Mucosa of descending colon (tissue), 3 donors: ENCODE measurements at places on chromosomes 16 and 17.

GRCh38 chr16:68800257-68800875 lies 43.0 kb upstream of the TANGO6 start:
- DNase-seq = no peak

DNA sequence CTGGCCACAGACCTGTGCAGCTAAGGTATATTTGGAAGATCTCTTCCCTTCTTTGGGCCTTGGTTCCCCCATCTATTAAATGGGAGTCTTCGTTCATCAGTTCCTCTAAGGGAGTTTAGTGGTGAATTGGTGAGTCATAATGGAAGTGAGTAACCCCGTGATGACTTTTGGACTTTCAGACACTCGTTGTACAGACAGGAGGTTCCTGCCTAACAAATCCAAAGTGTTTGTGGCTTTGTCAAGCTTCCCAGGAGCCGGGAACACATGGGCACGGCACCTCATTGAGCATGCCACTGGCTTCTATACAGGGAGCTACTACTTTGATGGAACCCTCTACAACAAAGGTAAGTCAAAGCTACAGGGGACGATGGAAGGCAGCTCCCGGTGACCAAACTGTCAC lies 40.4 kb downstream of the WSCD1 start:
- peak; percentile 42 for DNase-seq

DNA sequence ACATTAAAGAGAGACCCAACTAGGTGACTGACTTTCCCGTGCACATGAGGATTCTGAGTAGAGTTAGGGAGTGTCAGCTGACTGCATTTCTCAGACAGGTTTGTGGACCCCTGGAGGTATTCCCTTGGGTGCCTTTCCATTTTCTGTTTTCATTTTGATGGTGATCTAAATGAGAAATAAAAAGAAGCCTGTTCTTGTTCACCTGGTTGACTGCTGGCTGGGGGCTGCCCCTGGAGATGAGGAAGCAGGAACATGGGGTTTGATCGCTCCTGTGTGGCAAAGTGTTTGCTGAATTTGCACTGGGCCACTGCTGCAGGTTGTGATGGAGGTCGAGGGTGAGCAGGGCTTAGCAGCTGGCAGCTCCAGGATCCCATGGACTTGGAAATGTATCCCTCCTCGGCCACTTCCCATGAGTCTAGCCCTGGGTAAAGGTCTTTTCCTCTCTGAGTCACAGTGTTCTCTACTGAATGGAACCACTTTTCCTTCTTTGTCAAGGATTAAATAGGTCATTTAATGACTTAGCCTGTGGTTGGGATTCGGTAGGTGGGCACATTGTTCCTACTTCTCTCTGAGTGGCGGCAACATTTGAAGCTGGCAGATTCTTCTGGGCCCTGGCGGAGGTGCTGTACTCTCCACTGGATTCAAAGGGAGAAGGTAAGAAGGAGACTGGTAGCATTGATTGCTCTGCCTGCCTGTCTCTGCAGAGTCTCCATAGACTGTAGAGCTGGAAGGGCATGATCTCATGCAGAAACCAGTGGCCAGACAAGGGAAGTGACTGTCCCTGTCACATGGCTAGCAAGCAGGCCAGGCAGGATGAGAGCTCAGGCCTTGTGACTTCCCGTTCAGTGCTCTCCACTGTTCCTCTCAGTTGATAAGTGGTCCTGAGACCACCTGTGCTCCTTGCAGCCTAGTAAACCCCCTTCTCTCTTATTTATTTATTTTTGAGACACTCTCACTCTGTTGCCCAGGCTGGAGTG lies 17.9 kb downstream of the SNX29 start:
- DNase-seq = peak; percentile 26

- peak; percentile 61 for DNase-seq
These were observed 7.6 kb downstream of the UBALD2 start for GRCh38 chr17:76272541-76273444.

GRCh38 chr16:79451196-79451816 lies 149.2 kb downstream of the MAF start:
- no peak for DNase-seq

DNA sequence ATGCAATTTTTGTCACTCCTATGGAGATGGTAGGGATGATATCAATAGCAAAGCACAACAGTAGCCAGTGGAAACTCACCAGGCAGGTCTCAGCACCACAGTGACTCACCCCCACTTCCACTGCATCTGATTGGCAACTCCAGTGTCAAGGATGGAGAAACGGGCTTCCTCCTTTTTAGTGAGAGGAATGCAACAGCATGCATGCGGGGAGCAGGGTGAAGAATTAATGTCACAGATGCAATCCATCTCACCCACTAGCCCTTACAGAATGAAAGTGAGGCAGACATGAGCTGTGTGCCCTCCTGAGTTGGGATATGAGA lies 467.0 kb upstream of the C16orf82 start:
- DNase-seq = no peak

DNA sequence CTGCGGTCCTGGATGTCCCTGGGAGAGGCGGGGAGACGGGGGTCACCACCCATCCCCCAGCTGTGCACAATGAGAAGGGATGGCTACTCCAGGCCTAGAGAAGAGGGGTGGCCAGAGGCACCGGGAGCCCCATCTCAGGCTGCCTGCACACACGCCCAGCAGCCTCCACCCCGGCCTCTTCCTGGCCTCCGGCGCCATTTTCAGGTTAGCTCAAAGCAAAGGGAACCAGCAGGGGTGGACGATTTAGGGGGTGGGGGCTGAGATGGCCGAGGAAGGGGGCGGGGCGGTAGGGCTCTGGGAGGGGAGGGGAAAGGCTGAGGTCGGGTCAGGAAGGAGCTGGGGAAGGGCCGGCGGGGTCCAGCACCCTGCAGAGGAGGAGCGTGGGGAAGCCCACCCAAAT lies 42.8 kb downstream of the SRCIN1 start:
- no peak for DNase-seq
